ENCODE measurements at places on chromosomes 4 and X. TPM values are rescaled to one million over a fixed set of nuclear protein-coding genes. Genes with fewer than 3 reads are reported as not detected.
A peak's percentile ranks its signal among the peaks of the same experiment; 100 is the strongest.

Gene BMP3
- total RNA-seq, result 0.11 TPM

Gene BANK1
- total RNA-seq, result 0.29 TPM

Gene PRICKLE3
- total RNA-seq, result 20.5 TPM

Gene SUPT20HL2
- not detected for total RNA-seq

Gene REELD1
- total RNA-seq, result 0.97 TPM

Gene FREM3
- not detected for total RNA-seq

Gene NWD2
- total RNA-seq, result not detected

Gene AVPR2
- 1.7 TPM for total RNA-seq

Gene UCHL1
- 38.5 TPM for total RNA-seq

Gene CFAP99
- not detected for total RNA-seq

Gene ASB5
- 122 TPM for total RNA-seq

Gene HSFX4
- total RNA-seq, result not detected

GRCh38 chr4:152512483-152512882 lies 23.4 kb downstream of the FBXW7 start:
- no peak for DNase-seq

DNA sequence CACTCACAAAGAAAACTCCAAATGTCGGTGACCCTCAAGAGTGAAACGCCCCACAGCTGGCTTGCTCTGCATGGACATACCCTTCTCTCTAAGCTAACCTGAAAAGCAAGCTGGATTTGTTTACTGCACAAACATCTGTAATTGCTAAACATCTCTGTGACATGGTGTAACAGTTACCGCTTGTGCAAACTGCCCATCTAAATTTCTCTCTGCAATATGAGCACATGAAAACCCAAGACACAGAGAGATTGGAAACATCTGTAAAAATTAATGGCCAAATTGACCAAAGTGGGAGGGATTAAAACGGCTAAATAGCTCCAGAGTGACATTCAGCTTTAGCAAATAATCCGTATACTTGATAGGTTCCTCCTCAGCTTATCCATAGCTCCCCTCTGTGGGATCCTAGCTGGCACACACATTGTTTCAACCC lies 155.0 kb upstream of the MAP3K15 start:
- peak; percentile 30 for DNase-seq

DNA sequence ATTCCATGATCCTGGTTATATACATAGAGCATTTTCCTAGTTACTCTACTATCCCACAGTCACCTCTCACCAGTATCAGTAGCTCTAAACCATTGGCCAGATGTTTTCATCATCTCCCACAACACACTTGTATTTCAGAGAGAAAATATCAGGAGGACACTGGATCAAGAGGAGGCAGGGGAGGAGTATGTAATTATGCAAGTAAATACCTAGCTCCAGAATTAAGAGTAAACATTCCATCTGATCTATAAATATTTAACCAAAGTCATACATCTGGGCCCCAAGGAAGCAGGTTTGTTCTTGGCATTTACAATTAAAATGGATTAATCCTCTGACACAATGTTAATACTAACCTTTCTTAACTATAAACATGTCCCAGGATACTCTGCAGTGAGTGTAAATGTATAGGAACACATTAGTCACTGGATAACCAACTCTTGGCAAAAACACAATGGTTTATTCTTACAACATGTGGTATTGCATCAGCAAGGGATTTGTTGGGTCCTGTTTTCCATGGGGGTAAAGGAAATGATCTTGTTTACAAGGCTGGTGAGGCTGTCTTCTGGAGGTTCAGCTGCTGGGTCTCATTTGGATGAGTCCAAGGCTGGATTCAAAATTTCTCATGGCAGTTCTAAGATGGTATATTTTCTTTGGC lies 170.1 kb downstream of the ATG4A start:
- no peak for DNase-seq

DNA sequence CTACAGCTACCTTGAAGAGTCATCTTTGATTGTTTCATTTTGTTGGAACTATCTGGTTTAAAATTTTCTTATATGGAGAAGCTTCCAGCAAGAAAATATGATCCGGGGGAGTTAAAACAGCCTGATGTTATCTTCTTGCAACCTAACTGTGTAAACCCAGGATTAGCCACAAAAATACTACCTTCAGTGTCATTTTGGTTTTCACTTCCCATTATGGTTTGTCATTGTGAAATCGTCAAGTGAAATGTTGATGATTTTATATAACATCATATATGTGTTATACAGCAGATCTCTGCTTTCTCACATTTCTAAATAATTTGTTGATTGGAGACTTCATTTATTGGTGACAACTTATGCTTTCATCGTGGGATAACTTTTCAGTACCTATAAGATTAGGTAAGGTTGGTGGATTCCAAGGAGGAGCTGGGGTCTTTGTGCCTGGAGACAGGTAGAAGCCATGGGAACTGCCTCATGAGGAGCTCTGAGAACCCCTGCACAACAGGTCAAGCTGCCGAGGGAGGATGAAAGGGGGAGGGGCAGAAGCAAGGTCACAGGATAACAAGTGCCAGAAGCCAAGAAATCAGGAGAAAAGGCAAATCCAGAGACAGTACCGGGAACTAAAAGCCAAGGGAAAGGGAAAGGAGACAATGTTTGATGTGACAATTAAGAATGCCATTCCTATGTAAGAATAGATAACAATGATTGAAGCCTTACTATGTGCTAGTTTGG lies 7.2 kb downstream of the ARHGAP24 start:
- no peak for DNase-seq

DNA sequence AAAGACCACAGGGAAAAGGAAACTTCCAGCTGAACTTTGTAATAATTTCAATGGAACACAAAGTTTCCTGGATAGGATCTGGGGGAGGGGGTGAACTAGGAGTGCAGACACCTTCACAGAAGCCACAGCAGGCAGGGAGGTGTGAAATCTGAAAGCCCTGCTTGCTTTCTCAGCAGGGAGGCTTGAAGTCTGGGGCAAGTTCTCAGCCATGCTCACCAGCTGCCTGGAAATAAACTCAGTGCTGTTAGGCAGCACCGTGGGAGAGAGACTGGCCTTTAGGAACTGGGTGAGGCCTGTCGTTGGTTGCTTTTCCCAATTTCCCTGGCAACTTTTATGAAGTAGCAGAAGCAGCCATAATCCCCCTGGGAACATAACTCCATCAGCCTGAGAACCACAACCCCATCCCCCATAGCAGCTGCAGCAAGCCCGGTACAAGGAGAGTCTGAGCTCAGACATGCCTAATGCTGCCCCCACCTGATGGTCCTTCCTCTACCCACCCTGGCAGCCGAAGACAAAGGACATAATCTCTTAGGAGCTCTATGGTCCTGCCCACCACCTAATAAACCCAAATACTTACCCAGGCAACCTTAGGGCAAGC lies 39.2 kb upstream of the NMU start:
- no peak for DNase-seq

GRCh38 chrX:118718737-118719136 lies 8.7 kb upstream of the IL13RA1 start:
- no peak for DNase-seq

- no peak for DNase-seq
These were observed 29.2 kb downstream of the MSN start for GRCh38 chrX:65696613-65697012.

- peak; percentile 23 for DNase-seq
These were observed 45.1 kb downstream of the IGFBP7 start for GRCh38 chr4:57064811-57065711.

DNA sequence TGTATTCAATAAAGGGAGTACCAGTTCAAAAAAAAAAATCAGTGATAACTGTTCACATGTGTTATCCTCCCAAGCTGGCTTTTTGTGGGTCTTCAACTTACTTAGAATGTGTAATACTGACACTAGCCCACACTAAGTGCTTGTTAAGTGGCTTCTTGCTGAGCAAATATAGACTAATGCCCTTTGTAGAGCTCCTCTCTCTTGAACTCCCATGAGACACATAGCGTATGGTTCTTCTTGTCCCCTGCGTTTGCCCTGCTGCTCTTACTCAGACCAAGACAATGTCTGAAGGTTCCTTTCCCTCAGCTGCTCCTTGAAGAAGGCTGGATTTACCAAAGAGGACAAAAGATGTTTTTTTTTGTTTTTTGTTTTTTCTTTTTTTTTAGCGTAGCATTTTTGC lies 110.9 kb downstream of the FRAS1 start:
- DNase-seq, result no peak

DNA sequence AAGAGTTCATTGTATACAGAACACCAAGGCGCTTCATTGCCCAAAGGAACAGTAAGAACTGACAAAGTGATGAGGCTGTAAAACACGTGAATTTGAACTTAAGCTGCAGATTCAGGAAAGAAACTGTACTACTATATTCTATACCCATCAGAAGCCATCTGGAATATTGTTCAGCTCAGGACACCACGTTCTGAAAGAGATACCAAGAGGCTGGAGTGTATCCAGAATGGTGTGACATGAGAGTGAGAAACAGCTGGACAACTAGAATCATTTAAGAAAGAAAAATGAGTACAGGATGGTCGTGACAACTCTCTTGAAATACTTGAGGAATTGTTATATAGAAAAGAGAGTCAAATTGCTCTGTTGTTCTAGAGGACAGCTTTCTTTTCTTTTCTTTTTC lies 94.9 kb downstream of the MGST2 start:
- no peak for DNase-seq

DNA sequence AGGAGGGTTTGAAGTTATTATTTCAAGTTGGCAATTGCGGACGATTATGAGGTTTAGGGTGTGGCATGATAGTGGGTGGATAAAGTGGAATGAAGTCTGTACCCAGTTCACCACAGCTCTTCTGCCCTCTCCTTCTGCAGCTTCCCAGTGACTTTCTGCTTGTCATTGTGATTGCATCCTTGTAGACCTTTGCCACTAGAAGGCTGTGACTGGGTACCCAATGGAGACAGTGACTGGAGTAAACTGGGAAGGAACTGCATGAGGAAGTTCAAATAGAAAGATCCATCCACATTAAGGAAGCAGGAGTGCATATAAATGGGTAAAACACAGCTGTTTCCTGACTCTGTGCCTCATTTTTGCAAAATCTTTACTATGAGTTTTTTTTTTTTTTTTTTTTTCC lies 53.5 kb upstream of the SPANXN3 start:
- DNase-seq, result no peak

GRCh38 chr4:89069481-89069880 lies 12.5 kb upstream of the FAM13A start:
- DNase-seq, result no peak

GRCh38 chrX:138885886-138886285 lies 174.4 kb upstream of the FGF13 start:
- DNase-seq, result no peak
